A549 treated with CpdA at 1 μM for 4 hours (cell line): ENCODE measurements at places on chromosomes 2 and 18. TPM values are rescaled to one million over a fixed set of nuclear protein-coding genes. Genes with fewer than 3 reads are reported as not detected.

The PSMA8 gene
- total RNA-seq = not detected in 5 replicates

The MEIS1 gene
- total RNA-seq = 1.5 to 3.9 TPM (median 2.1 TPM) in 5 replicates

The ADRA2B gene
- total RNA-seq = 0.03 to 0.09 TPM (median 0.08 TPM) in 5 replicates

The SCYGR7 gene
- not detected in 5 replicates for total RNA-seq

The ANKRD30BL gene
- total RNA-seq = not detected in 5 replicates

The INPP1 gene
- 23.2 to 28.6 TPM (median 26.3 TPM) in 5 replicates for total RNA-seq

The ZNF385B gene
- total RNA-seq = 0.03 TPM in 1 of 5 replicates, not detected in the others

The EMILIN1 gene
- 0.32 to 0.62 TPM (median 0.41 TPM) in 5 replicates for total RNA-seq

The RAB6D gene
- 0.01 TPM in 1 of 5 replicates, not detected in the others for total RNA-seq

The GPR35 gene
- 0.40 to 1.3 TPM (median 0.93 TPM) in 5 replicates for total RNA-seq

The ZNF521 gene
- not detected in 5 replicates for total RNA-seq

The CEP76 gene
- total RNA-seq = 6.8 to 8.3 TPM (median 7.9 TPM) in 5 replicates

The TBR1 gene
- total RNA-seq = 0.03 TPM in 1 of 5 replicates, not detected in the others

The ABCB11 gene
- total RNA-seq = 0.02 TPM in 1 of 5 replicates, not detected in the others

The RSAD2 gene
- total RNA-seq = 0.21 to 0.56 TPM (median 0.49 TPM) in 5 replicates

The SERPINB5 gene
- 0.07 to 0.16 TPM (median 0.10 TPM) in 4 of 5 replicates, not detected in the other for total RNA-seq

The TMEM163 gene
- 0.07 to 0.12 TPM (median 0.07 TPM) in 3 of 5 replicates, not detected in the others for total RNA-seq

The HDHD2 gene
- 7.6 to 10.5 TPM (median 9.4 TPM) in 5 replicates for total RNA-seq

The IL1B gene
- 0.09 to 0.40 TPM (median 0.24 TPM) in 5 replicates for total RNA-seq

The RNF149 gene
- total RNA-seq = 34.1 to 44.0 TPM (median 41.2 TPM) in 5 replicates

The NEU2 gene
- total RNA-seq = not detected in 5 replicates

The PLGLB1 gene
- 0.53 to 1.1 TPM (median 0.84 TPM) in 5 replicates for total RNA-seq

The ABCG8 gene
- total RNA-seq = not detected in 5 replicates

The DES gene
- 0.05 to 0.17 TPM in 2 of 5 replicates, not detected in the others for total RNA-seq

The ZEB2 gene
- total RNA-seq = 3.4 to 8.1 TPM (median 4.6 TPM) in 5 replicates

The DNER gene
- 5.0 to 8.5 TPM (median 6.4 TPM) in 5 replicates for total RNA-seq

The CDH2 gene
- 31.9 to 53.1 TPM (median 38.7 TPM) in 5 replicates for total RNA-seq

The IL36G gene
- total RNA-seq = 0.10 TPM in 1 of 5 replicates, not detected in the others

The POTEC gene
- not detected in 5 replicates for total RNA-seq

The C2orf81 gene
- total RNA-seq = 2.8 to 4.7 TPM (median 3.5 TPM) in 5 replicates
